Progenitor cell of endocrine pancreas (in vitro differentiated cells): ENCODE measurements at places on chromosomes 4 and X.

DNA sequence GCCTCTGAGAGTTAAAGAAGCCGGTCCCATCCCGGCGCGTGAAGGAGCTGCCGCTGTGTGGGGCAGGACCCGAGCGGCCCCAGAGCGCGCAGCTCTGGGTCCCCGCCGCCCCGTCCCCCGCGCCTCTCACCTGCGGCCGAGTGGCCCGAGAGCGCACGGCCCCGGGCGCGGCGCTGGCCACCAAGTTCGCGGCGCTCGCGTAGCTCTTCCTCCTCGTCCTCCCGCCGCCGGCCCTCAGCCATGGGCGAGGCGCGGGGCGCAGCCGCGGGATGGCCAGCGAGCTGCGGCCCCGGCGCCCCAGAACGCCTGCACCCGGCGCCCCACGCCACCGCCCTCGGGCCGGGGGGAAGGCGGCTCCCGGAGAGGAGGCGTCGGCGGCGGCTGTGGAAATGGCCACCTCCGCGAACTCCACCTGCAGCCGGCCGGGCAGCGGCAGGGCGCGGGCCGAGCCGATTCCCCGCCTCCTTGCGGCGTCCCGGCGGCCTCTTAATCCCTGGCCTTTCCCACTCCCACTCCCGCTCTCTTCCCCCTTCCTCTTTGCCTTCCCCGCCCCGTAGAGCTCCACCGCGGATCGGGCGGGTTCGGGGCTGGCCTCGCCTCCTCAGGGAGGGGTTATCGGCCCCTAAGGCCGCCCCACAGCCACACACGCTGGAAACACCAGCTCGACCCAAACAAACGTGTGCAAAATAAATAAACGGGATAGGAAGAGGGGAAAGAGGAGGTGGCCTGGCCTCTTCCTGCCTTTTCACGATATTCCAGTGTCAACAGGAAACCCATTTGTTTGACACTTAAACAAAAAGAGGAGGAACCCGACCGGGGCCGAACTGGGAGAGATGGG lies at the start of gene SH3D19:
SH3D19 (minus strand) TSS at position 495 of the 838 bp plus-strand sequence; CDS start at position 242, 253 bp downstream.
- no peaks in the 10 kb centered on the region for H3K27me3 ChIP-seq
- H3K4me1 ChIP-seq = peaks cover 46% of the 10 kb centered on the region
- H3K4me3 ChIP-seq = peak within 1 kb of the TSS; percentile 94
- H3K27ac ChIP-seq = peak within 1 kb of the TSS; percentile 98
- H3K36me3 ChIP-seq = no peaks in the 10 kb centered on the region
- peak; percentile 48 for DNase-seq

DNA sequence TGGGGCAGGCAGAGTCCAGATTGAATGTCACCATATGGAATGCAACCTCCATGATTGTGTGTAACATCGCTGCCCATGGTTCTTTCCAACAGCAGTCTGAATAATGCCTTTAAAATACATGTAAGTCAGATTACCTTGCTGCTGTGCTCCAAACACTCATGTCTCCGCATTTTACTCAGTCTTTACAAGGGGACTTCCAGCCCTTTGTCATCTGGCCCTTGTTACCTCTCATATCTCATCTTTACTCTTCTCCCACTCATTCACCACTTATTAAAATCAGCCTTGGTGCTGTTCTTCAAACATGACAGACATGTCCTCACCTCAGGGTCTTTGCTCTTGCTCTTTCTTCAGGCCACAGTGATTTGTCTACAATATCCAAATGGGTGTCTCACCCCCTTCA lies 200.4 kb upstream of the GYPA start:
- H3K27me3 ChIP-seq = no peaks in the 10 kb centered on the region
- no peak for DNase-seq
- peaks cover 2% of the 10 kb centered on the region for H3K4me1 ChIP-seq
- no peak overlapping the region for H3K4me3 ChIP-seq
- H3K36me3 ChIP-seq = no peaks in the 10 kb centered on the region

DNA sequence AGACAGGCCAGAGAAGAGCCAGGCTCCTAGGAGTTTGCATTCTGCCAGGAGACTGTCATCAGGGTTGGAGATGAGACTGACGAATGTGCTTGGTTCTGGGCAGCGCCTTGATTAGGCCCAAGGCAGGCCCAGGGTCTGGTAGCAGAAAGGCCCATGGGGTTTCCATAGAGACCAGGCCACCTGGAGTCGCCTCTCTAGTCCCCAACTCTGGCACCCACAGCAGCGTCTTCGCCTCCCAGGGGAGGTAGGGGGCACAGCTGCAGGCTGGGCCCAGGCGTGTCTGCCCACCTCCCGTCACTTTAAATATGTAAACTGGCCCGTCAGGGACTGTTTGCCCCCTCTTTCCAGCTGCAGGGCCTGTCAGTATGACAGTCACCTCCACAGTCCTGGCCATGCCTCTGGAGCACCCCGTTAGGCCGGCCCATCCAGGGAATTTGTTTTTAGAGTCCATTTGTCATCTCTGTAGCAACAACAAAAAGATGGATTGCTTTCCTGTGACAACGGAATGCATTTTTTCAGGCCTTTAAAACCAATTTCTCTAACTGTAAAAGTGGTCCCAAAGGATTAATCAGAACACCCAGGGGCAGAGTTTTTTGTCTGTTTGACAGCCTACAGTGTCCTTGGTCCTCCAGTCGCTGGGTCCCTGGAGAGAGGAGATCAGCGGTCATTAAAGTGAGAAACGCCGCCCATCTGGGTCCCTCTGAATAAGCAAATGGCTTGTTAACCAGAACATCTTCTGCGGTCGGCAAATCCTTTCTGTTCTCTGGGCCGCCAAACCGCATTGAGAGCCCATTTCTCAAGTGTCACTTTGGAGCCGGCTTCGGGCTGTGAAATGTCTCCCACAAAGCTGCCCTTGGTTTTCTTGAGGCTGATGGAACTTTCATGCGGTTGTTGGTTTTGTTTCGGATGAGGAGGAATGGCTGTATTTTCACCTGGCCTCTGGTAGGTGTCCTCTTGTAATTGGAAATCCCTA lies 153.0 kb upstream of the PSAPL1 start:
- no peak for DNase-seq
- no peak overlapping the region for H3K4me3 ChIP-seq
- H3K27ac ChIP-seq = no peak overlapping the region
- no peaks in the 10 kb centered on the region for H3K4me1 ChIP-seq
- H3K27me3 ChIP-seq = peaks cover 24% of the 10 kb centered on the region

- no peak overlapping the region for H3K27ac ChIP-seq
- DNase-seq = no peak
- no peak overlapping the region for H3K4me3 ChIP-seq
- H3K36me3 ChIP-seq = no peaks in the 10 kb centered on the region
Observed at GRCh38 chrX:11597479-11597878, 68.2 kb downstream of the ARHGAP6 start.

DNA sequence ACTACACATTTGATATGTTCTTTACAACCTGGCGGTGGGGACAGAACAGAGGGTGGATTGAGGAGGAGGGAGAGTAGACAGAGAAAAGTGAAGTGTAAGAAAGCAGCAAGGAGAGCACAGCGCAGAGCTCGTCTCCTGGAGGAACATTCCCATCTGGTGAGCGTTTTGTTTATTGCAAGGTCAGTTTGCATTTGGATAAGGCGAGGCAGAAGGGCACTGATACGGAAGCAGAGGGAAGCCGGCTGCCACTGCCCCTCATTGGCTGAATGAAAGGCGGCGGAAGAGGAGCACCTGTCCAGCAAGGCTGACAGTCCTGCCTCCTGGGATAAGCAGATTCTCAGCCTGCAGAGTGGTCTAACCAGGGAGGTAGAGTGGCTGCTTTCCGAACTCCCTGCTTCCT lies 83.2 kb downstream of the GPR143 start:
- H3K4me1 ChIP-seq = peaks cover 2% of the 10 kb centered on the region
- DNase-seq = no peak
- H3K27me3 ChIP-seq = no peaks in the 10 kb centered on the region
- H3K27ac ChIP-seq = no peak overlapping the region
- H3K4me3 ChIP-seq = no peak overlapping the region

GRCh38 chrX:94252211-94252610 lies 578.2 kb downstream of the FAM133A start:
- no peak overlapping the region for H3K4me3 ChIP-seq
- H3K27ac ChIP-seq = no peak overlapping the region
- peaks cover 6% of the 10 kb centered on the region for H3K4me1 ChIP-seq
- H3K27me3 ChIP-seq = no peaks in the 10 kb centered on the region

- H3K27ac ChIP-seq = peak overlapping the region; percentile 69
- H3K36me3 ChIP-seq = no peaks in the 10 kb centered on the region
- H3K27me3 ChIP-seq = no peaks in the 10 kb centered on the region
- no peak for DNase-seq
Observed at GRCh38 chrX:41478381-41478911, 31.3 kb downstream of the NYX start.

- H3K4me1 ChIP-seq = peaks cover 4% of the 10 kb centered on the region
- DNase-seq = no peak
- no peak overlapping the region for H3K27ac ChIP-seq
- H3K4me3 ChIP-seq = no peak overlapping the region
Observed at GRCh38 chr4:25128671-25129070, 31.6 kb downstream of the SEPSECS start.

GRCh38 chrX:133444196-133444595 lies 28.9 kb upstream of the GPC4 start:
- no peak overlapping the region for H3K4me3 ChIP-seq
- H3K36me3 ChIP-seq = no peaks in the 10 kb centered on the region
- peaks cover 21% of the 10 kb centered on the region for H3K4me1 ChIP-seq
- H3K27me3 ChIP-seq = peaks cover 22% of the 10 kb centered on the region

GRCh38 chr4:107970063-107970798 lies 19.5 kb upstream of the HADH start:
- H3K36me3 ChIP-seq = no peaks in the 10 kb centered on the region
- no peak overlapping the region for H3K4me3 ChIP-seq
- H3K4me1 ChIP-seq = peaks cover 8% of the 10 kb centered on the region
- no peak overlapping the region for H3K27ac ChIP-seq

DNA sequence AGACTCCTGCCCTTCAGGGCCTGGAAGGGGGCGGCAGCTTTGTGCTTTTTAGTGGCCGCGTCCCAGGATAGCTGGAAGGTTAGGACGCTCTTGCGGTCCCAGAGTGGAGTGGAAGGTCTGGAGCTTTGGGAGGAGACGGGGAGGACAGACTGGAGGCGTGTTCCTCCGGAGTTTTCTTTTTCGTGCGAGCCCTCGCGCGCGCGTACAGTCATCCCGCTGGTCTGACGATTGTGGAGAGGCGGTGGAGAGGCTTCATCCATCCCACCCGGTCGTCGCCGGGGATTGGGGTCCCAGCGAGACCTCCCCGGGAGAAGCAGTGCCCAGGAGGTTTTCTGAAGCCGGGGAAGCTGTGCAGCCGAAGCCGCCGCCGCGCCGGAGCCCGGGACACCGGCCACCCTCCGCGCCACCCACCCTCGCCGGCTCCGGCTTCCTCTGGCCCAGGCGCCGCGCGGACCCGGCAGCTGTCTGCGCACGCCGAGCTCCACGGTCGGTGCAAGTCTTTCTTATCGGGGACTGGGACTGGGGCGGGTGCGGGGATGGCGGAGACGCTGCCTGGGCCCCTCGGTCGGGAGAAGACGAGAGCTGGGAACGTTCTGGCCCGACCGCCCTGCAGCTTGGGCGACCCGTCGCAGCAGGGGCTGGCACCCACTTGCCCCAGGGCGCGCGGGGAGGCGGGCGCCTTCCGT lies at the start of gene EDNRA:
EDNRA (plus strand) TSS at position 207 of the 686 bp plus-strand sequence. CDS start 4,585 bp downstream, outside the sequence.
- H3K27me3 ChIP-seq = peaks cover 12% of the 10 kb centered on the region
- H3K27ac ChIP-seq = peak within 1 kb of the TSS; percentile 89
- DNase-seq = peak; percentile 33
- H3K36me3 ChIP-seq = no peaks in the 10 kb centered on the region

GRCh38 chrX:46341767-46342322 lies 203.4 kb downstream of the ZNF674 start:
- no peak overlapping the region for H3K27ac ChIP-seq
- no peak for DNase-seq
- H3K36me3 ChIP-seq = peaks cover 1% of the 10 kb centered on the region
- no peak overlapping the region for H3K4me3 ChIP-seq

DNA sequence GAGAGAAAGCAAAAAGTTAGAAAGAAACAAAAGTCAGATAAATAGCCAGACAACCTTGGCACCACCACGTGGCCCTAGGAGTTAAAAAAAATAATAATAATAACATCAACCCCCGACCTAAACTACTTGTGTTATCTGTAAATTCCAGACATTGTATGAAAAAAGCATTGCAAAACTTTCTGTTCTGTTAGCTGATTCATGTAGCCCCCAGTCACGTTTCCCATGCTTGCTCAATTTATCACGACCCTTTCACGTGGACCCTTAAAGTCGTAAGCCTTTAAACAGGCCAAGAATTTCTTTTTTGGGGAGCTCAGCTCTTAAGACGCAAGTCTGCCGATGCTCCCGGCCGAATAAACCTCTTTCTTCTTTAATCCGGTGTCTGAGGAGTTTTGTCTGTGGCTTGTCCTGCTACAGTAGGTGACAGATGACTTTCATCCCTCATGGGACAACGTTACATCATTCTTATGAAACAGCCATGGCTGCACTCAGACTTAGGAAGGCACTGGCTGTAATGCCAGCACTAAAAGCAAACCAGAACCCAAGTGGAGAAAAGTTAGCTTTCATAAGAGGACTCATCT lies 520 bp downstream of the ACOX3 start:
- peaks cover 7% of the 10 kb centered on the region for H3K36me3 ChIP-seq
- peaks cover 40% of the 10 kb centered on the region for H3K4me1 ChIP-seq
- H3K4me3 ChIP-seq = peak overlapping the region; percentile 98
- H3K27me3 ChIP-seq = no peaks in the 10 kb centered on the region
- peak overlapping the region; percentile 99 for H3K27ac ChIP-seq

GRCh38 chr4:4541040-4541631 lies 712 bp downstream of the STX18 start:
- H3K4me3 ChIP-seq = peak overlapping the region; percentile 97
- no peaks in the 10 kb centered on the region for H3K36me3 ChIP-seq
- H3K27ac ChIP-seq = peak overlapping the region; percentile 98
- DNase-seq = no peak

DNA sequence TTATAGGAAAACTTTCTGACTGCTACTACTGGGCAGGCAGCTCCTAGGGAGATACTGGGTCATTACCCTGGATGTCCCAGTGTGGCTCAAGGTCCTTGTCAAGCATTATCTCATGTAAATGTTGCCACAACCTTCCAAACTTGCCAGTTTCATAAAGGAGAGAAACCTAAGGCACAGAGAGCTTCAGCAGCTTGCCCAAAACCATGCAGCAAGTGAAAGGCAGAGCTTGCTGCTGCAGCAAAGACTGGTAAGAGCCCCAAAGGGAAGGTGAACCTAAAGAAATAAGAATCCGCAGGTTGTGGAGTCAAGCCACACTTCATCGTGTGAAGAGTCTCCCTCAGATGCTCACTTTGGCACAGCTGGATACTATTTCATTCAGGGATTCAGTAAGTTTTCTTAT lies 2.3 kb downstream of the MPP1 start:
- peaks cover 16% of the 10 kb centered on the region for H3K4me1 ChIP-seq
- H3K27ac ChIP-seq = no peak overlapping the region
- peaks cover 1% of the 10 kb centered on the region for H3K36me3 ChIP-seq

GRCh38 chr4:108511618-108512017 lies 108.8 kb upstream of the RPL34 start:
- no peak overlapping the region for H3K27ac ChIP-seq
- H3K36me3 ChIP-seq = no peaks in the 10 kb centered on the region
- no peak overlapping the region for H3K4me3 ChIP-seq
- peaks cover 9% of the 10 kb centered on the region for H3K4me1 ChIP-seq

- H3K27ac ChIP-seq = peak overlapping the region; percentile 20
- peak overlapping the region; percentile 52 for H3K4me3 ChIP-seq
- peaks cover 96% of the 10 kb centered on the region for H3K27me3 ChIP-seq
- no peaks in the 10 kb centered on the region for H3K36me3 ChIP-seq
Observed at GRCh38 chrX:140510895-140511295, 6.0 kb upstream of the SOX3 start.

GRCh38 chrX:133258481-133258880 lies 40.3 kb upstream of the TFDP3 start:
- H3K27me3 ChIP-seq = no peaks in the 10 kb centered on the region
- no peaks in the 10 kb centered on the region for H3K4me1 ChIP-seq
- no peak for DNase-seq
- H3K27ac ChIP-seq = no peak overlapping the region
- H3K4me3 ChIP-seq = no peak overlapping the region
